Stimulated activated CD4-positive, alpha-beta T cell treated with anti-CD3 and anti-CD28 coated beads, Interleukin-1b, Interleukin-23, amount 100 ng/mL, for 24 hours (primary cell): ENCODE measurements at places on chromosomes 1 and 21.

GRCh38 chr21:44279354-44280260, 6.1 kb upstream of the AIRE start:
- DNase-seq = no peak

DNA sequence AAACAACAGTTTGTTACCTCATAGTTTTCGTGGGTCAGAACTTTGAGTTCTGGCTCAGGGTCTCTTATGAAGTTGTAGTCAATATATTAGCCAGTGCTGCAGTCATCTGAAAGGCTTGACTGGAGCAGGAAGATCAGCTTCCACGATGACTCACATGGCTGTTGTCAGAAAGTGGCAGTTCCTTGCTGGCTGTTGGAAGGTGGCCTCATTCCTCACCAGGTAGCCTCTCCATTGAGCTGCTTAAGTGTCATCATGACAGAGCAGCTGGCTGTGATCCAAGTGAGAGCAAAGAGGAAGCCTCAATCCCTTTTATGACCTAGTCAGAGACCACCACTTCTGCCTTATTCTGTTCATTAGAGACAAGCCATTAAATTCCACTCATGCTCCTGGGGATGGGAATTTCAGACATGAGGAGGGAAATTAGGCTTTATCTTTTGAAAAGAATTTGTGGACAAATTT, 5.6 kb downstream of the OSBPL9 start:
- no peak for DNase-seq

DNA sequence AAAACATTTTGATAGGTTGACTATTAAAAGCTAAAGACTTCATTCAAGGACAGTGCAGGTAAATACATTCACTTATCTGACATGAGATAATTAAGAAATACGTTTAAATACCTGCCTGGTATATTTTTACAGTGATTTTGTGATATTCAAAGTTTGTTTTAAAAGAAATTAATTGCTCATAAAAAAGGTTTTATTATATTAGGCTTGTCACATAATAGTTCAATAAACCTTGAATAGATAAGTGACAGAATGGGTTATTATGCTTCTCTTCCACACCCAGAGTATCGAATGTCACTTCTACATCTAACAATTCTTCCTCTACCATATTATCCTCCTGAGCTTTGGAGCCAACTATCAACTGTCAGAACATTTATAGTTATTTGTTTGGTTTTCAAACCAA, 60.0 kb downstream of the LTN1 start:
- no peak for DNase-seq

DNA sequence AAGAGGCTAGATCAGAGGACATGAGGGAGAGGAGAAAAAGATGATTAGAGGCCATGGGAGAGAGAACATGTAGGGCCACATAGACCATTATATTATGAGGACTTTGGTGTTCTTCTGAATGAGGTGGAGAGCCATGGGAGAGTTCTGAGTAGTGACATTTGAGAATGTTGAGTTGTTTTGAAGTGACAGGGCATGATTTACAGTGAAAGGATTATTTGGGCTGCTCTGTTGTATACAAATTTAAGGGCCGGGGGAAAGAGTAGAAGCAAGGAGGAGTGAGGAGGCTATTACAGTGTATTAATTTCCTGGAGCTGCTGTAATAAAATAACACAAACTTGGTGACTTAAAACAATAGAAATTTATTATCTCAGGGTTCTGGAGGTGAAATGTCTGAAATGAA, 102.5 kb upstream of the RGS4 start:
- DNase-seq = no peak

GRCh38 chr1:81596341-81596740, 204.4 kb upstream of the ADGRL2 start:
- DNase-seq = no peak

DNA sequence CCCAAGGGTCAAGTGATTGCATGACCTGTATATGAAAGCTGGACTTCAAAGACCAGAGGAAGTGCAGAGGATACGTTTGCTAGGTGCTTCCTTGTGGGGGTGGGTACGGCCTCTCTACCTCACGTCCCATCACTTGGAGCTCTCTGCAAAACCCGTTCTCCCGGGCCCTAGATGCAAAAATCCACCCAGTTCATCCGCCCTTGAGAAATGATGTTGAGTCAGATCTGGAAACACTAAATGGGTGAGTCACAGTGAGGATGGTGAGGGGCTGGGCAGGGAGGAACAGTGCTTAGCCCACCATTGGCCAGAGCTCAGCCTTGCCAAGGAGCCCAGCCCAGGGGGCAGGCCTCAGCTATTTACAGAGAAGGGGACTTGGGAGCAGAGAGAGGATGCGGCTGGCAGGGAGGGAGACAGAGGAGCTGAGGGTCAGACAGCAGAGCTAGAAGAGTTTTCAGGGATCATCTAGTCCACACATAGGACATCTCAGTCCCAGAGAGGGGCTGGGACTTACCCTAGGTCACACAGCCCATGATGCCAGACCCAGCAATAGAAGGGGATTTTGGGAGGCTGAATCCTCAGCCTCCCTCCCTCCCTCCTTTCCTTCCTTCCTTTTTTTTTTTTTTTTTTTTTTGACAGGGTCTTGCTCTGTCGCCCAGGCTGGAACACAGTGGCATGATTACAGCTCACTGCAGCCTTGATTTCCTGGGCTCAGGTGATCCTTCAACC, 14.6 kb downstream of the ARHGEF10L start:
- no peak for DNase-seq
